Pulmonary artery endothelial cell (primary cell): ENCODE measurements at places on chromosomes 1 and 21. TPM values are rescaled to one million over a fixed set of nuclear protein-coding genes. Genes with fewer than 3 reads are reported as not detected.

The SPATA1 gene
- total RNA-seq: 0.66 and 0.95 TPM in 2 replicates

The TESK2 gene
- 1.5 and 2.4 TPM in 2 replicates for total RNA-seq

The IL24 gene
- not detected in 2 replicates for total RNA-seq

The S100A9 gene
- 0.13 and 0.95 TPM in 2 replicates for total RNA-seq

The LINGO4 gene
- not detected in 2 replicates for total RNA-seq

The HES2 gene
- 18.8 and 38.6 TPM in 2 replicates for total RNA-seq

The CAPN2 gene
- 436 and 498 TPM in 2 replicates for total RNA-seq

The SLC2A5 gene
- total RNA-seq: not detected in 2 replicates

The CASQ2 gene
- not detected in 2 replicates for total RNA-seq

The CRP gene
- 0.07 TPM in 1 of 2 replicates, not detected in the other for total RNA-seq

The VSIG8 gene
- total RNA-seq: not detected in 2 replicates

The OPRD1 gene
- total RNA-seq: not detected in 2 replicates

The PRAMEF27 gene
- total RNA-seq: not detected in 2 replicates

The KHDC4 gene
- total RNA-seq: 23.7 and 35.6 TPM in 2 replicates

The SHISA4 gene
- total RNA-seq: 10.1 and 10.4 TPM in 2 replicates

The LRRC53 gene
- total RNA-seq: not detected in 2 replicates

The TMEM81 gene
- 1.2 and 3.0 TPM in 2 replicates for total RNA-seq

The NCF2 gene
- 0.07 TPM in 1 of 2 replicates, not detected in the other for total RNA-seq

The TLR5 gene
- total RNA-seq: 0.18 and 0.20 TPM in 2 replicates

The CD84 gene
- total RNA-seq: not detected in 2 replicates

The HES5 gene
- not detected in 2 replicates for total RNA-seq

The C4BPA gene
- not detected in 2 replicates for total RNA-seq
